ENCODE measurements at places on chromosomes 3 and 15. TPM values are rescaled to one million over a fixed set of nuclear protein-coding genes. Genes with fewer than 3 reads are reported as not detected.

- no peak for DNase-seq
These were observed 168.7 kb upstream of the TMCO5A start for GRCh38 chr15:37765786-37766185.

Gene SLC2A2
- 23.3 TPM for polyA plus RNA-seq

Gene CSTA
- polyA plus RNA-seq, result 0.63 TPM

GRCh38 chr3:18481946-18482548 lies 56.9 kb upstream of the SATB1 start:
- DNase-seq, result no peak

DNA sequence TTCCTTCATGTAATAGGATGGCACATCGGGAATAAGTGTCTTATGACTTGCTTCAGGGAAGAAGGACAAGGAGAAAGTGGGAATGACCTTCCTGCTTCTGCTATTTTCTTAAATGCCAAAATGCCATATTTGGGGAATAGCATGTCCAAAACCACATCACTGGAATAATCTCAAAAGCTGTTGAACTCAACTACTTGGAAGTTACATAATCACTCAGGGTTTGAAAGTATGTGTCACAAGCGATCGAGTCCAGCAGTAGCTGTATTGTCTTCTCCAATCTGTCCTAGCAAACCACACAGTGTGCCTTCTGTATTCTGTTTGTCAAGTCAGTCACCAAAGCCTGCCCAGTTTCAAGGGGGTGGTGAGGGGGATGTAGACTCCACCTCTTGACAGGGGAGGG lies 58.3 kb upstream of the GADL1 start:
- DNase-seq, result no peak

DNA sequence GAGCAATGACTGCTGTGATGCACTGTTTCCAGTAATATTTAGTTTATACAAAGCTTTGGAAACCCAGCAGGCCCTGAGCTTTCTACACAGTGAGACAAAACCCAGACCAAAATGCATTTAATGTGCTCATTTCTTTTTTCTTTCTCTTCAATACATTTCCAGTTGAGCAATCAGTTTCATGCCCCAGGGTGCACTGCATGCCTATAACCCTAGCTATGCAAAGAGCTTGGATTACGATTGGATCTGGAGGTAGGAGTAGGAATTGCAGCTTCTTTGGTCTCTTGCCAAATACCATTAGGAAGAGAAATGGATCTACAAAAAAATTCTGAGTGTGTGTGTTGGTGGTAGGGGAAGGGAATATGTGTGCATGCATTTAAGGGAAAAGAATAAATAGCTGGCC lies 1001.4 kb downstream of the SQOR start:
- no peak for DNase-seq

DNA sequence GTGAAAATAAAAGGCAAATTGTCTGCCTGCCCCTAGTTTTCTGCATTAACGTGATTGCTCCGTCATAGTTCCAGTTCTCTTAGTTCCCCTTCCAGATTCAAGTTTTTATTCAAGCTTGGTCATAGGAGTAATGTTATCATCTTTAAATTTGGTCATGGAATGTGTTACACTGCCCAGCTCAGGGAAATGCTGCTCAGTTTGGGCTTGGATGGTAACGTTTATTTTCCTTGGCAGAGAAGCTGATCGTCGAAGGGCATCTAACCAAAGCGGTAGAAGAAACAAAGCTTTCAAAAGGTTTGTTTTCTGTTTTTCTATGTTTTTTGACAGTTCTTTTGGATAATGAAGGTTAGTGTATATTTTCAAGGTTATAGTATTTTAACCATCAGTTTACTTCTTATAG lies 118.4 kb upstream of the FLNB start:
- no peak for DNase-seq

- DNase-seq, result no peak
These were observed 46.3 kb downstream of the LSM3 start for GRCh38 chr3:14224895-14225294.

DNA sequence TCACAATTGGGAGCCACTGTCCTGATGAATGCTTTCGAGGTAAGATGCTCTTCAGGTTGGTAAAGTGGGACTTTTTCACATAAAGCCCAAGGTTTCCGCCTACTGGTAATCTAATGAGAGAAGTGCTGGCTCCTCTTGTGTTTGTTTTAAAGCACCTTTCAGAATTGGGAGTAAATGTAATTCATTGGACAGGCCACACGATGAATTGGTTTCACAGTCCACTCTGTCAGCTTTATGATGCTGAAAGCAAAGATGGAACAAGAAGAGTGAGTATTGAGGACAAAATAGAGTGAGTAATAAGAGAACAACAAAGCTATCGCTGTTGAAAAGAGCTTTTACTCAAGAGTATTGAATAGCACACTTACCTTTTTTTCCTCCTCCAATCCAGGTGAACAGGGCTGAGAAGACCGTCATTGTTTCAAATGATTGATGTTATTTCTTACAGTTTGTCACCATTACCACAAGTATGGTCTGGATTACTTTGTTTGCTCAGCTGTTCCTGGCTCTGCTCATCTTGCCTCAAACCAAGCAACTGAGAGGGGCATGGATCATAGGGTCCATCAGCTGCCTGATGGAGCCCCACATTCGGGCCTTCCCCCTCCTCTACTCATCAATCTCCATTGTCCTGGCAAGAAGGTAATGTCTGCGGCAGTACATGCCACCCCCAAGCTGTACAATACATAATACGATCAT lies 136.1 kb upstream of the CNTN4 start:
- DNase-seq, result peak; percentile 46

DNA sequence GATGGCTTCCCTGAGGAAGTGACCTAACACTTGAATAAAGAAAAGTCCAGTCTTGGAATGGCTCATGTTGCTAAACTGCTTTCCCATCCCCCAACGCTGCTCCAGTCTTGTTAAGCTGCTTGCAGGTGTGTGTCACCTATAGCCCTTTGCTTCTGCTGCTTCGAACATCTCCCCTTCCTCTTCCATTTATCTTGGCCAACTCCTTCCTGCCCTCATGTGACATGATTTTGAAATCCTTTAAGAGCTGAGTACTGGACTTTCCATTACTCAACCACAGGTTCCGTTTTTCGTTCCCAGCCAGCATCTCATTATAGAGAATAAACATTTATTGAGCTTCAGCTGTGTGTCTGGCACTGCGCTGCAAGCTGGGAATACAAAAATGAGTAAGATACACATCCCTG lies 1.7 kb downstream of the ATG7 start:
- no peak for DNase-seq

DNA sequence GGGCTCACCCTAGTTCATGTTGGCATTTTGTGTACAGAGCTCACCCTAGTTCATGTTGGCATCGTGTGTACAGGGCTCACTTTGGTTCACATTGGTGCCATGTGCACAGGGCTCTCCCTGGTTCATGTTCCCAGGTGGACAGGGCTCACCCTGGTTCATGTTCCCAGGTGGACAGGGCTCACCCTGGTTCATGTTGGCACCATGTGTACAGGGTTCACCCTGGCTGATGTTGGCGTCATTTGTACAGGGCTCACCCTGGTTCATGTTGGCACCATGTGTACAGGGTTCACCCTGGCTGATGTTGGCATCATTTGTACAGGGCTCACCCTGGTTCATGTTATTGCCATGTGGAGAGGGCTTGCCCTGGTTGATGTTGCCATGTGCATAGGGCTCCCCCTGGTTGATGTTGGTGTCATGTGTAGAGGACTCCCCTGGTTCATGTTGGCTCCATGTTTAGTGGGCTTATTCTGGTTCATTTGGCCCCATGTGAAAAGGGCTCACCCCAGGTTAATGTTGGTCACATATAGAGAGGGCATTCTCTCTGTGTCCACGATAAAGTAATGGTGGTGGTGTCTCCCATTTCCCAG lies 31.7 kb upstream of the NR2C2 start:
- no peak for DNase-seq

DNA sequence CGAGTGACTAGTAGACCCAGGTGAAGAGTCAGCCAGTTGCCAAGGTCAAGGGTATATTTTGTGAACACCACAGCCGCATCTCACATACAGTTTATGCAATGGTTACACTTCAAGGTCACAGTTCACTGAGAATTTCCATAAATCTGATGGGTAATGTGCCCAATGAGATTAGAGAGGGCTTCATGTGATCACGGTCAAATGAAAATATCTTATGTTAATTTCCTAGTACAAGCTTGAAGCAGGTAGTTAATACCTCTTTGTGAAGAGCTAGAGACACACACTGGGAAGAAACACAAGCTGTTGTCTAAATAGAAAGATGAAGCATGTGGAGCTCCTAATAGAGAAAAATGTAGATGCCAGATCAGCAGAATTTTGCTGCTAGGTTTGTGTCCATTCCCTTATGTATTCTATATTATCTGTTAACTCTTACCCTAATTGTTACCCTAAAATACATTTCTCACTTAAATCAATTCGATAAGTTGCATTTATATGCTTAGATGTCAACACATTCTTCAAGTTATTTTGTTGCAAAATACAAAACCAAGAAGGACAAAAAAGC lies 136.0 kb downstream of the NR2F2 start:
- DNase-seq, result no peak

Gene LACTB
- 15.4 TPM for polyA plus RNA-seq

DNA sequence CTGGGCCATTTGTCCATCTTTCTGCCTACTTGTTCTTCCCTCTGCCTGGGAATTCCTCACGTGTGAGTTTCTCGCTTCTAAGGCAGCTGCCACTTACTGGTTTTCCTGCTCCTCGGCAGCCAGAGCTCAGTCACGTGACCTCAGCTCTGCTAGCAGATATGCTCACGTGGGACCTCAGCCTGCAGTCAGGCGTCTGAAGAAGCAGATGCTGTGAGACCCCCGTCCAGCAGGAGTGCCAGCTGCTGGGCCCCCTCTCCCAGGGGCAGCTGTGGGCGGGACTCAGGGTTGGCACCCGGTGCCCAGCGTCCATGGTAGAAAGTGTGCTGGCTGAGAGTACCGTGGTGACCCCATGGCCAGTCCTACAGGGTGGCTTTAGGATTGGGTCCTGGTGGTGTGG lies 161.3 kb upstream of the TLE3 start:
- no peak for DNase-seq

DNA sequence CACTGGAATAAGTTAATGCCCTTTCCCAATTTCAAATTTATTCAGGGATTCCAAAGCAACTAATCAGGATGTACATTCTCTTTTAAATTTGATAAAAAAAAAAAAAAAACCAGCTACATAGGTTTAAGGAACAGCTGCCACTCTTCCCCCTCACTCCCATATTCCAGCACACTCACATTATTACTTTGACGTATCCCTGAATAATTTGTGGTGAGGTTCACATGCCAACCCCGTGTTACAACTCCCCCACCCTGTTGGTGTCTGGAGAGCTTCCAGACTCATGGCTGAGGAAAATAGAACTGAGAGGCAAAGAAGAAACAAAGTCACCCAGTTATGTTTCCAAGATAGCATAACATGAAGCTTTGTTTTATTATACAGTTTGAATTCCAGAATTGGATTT lies 300.5 kb upstream of the MME start:
- no peak for DNase-seq

DNA sequence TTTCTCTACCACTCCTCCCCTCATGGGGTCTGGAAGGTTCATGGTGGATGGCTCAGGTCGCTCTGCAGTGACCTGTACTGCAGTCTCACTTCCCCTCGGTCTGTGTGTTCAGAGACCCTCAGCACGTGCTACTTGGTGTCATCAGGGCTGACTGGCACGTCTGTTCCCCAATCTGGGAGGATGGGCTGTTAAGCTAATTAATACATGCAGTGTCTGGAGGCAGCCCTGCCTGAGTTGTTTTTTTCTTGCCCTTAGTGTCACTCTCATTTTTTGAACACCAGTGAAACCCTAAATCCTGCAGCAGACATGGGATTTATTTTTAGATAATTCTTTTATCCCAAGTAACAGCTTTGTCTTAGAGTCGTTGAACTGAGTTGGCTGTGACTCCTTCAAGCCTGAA lies 64.6 kb downstream of the ARNT2 start:
- no peak for DNase-seq

DNA sequence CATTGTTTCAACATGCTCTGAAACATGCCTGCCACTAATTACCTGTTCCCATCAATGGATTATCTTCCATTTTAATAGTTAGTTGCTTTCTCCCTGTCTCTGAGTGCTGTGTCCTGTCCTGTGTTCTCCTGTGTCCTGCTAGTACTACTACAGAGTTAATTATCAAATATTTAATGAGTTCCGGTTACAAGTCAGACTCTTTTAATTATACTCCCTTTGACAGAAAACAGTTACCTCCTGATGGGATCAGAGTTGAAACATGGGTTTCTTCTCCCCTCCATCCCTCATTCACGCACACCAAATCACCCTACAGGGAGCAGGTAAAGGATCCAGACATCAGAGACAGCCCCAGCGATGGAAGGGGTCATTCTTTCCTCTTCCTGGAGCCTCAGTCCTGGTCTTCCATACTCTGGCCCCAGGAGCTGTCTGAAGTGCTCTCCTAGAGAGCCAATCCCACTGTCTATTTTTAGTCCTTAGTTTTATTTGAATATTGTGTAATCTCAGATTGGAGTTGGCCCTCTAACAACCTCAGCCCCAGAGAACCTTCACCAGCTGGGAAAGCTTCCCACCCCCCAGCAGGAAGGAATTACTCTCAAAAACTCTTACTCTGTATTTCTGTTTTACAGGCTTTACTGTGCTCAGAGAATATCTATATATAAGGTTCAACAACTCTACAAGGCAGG lies 137.0 kb upstream of the C2CD4B start:
- no peak for DNase-seq

Gene MOBP
- 0.17 TPM for polyA plus RNA-seq

Gene OR5K4
- polyA plus RNA-seq, result not detected

- DNase-seq, result no peak
These were observed 31.0 kb downstream of the IQSEC1 start for GRCh38 chr3:13042127-13042701.

Gene C2CD4B
- 0.84 TPM for polyA plus RNA-seq

DNA sequence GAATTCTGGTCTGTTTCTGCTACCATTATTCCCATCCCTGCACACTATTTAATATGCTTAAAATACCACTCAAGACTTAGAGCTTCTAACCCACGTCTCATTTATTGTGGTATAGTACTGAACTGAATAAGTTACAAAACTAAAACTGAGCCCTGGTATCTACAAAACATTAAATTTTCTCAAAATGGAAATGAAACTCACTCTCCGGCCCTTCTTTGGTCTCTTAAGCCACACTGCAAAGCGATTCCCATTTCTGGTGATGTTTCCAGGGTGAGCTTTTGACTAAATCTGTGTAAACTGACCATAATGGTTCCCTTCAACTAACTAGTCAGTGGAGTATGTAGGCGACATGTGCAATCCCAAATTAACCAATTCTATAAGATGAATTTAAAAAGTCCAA lies 18.6 kb downstream of the KPNA4 start:
- DNase-seq, result no peak

DNA sequence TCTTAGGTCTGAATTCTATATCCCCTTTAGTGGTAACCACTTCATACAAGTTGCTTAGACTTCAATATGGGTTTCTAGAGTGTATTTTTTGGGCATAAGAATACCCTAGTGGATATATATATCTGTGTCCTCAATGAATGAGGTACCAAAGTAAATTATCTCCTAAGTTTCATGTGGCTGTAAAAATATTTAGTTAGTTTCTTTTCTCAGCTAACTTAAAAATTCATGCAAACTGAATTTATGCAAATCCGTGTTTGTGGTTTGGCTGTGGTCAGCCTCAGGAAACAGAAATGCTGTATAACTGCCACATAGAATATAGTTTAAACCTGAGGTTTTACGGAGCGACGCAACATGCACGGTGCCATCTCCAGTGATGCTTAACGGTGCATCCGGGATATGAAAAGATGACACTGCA lies 80.3 kb downstream of the PEX5L start:
- no peak for DNase-seq

Gene ADAMTS17
- 2.3 TPM for polyA plus RNA-seq
